CD4-positive, alpha-beta T cell treated with Interleukin-15 for 4 hours (primary cell): ENCODE measurements at places on chromosomes 13 and 19.
A peak's percentile ranks its signal among the peaks of the same experiment; 100 is the strongest.

DNA sequence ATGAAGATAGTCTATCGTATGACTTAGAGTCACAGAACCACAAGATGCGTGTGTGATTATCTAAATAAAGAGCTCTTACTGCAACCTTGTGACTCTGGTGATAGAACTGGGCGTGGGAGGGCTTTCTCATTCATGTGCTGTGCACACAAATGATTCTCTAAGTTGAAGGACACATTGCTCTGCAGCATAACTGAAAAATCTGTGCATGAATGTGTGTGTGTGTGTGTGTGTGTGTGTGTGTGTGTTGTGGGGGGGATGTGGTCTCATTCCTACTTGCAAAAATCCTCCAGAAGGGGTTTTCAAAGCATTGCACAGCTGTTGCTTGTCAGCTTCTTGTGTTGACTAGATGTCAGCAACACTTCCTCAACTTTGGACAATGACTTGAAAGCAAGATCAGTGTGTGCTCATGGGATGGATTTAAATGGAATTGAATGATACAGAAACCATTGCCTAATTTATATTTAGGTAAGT is 22.4 kb downstream of the LRCH1 start:
- DNase-seq: no peak

DNA sequence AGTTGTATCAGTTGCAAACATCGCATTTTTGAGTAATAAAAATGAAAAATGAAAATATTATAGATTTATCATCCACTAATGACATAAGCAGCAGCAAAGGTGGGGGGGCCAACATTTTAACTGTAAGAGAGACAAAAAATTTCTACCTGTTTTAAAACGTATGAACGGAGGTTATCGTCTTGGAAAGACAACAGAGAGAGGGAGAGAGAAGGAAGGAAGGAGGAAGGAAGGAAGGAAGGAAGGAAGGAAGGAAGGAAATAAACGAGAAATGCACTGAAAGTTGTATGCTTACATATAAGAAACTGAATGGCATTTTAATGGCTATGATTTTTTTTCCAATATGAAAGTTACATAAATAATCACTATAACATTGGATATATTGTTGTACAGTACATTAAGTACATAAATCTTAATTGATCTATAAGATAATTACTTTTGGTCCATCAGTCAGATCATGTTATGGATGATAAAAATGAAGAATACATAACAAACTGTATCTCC is 862.8 kb upstream of the SLITRK1 start:
- no peak for DNase-seq

DNA sequence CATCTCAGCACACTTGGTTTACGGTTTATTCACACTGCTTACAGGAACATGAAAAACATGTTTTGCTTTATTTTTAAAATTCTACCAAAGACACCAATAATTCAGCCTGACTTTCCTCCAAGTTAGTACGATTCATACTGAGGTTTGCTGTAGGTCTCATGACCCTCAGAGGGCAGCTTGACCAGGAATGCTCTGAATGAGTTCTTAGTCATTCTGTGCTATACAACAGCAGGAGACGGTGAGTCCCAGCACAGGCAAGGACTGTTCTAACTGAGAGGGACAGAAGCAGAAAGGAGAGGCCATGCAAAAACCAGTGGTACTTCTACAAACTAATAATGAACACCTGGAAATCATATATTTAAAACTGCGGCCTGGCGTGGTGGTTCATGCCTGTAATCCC is 6.4 kb downstream of the GRTP1 start:
- DNase-seq: no peak

GRCh38 chr13:36685927-36686326 is 12.1 kb downstream of the SERTM1 start:
- no peak for DNase-seq

DNA sequence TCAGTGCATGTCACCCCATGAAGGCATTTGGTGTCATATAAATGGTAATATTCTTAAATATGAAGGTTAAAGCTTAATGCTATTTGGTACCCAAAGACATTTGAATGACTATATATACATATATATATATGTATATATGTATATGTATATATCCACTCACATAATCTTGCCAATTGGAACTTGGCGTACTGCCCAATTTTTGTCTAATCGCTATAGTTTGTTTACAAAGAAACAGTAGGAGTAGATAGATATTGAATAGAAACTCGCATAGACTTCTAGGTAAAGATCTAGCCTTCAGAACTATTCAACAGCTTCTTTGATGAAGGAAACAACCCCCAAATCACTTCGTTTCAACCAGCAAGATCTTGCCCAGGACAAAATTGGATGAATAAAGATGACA is 24.1 kb downstream of the KLF5 start:
- no peak for DNase-seq

DNA sequence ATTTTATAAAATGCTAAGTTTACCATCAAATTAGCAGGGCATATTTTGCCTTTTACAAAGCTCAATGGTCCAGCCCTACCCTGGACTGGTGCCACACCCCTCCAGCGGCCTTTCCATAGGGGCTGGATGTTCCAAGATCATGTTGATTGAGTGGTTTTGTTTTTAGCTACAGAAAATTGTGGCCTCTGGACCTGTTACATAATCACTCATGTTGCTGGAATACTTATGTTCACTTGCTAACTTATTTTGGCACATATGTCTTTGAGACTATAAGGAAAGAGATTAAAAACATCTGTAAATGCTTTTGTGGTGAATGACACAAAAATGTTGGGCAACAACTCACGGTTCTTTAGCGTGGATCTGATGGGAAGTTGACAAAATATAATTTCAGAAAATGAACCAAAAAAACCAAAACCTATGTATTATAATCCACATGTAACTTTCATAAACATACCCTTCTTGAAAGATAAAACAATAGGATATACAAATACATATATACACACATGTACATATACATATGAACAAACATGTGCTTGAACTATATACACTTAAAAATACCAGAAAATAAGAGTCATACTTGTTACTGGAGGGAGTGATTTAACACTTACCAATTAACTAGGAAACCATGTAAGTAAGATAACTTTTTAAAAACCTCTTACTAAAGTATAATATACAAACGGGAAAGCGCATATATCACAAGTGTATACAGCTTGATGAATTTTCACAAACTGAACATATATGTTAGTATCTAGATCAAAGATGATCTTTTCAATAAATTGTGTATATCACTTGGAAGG is 46.6 kb upstream of the SLC15A1 start:
- no peak for DNase-seq

GRCh38 chr13:34926508-34926907 is 15.6 kb upstream of the NBEA start:
- no peak for DNase-seq

- DNase-seq: no peak
Measured at GRCh38 chr13:82407321-82407720, 1475.0 kb downstream of the SLITRK1 start.

DNA sequence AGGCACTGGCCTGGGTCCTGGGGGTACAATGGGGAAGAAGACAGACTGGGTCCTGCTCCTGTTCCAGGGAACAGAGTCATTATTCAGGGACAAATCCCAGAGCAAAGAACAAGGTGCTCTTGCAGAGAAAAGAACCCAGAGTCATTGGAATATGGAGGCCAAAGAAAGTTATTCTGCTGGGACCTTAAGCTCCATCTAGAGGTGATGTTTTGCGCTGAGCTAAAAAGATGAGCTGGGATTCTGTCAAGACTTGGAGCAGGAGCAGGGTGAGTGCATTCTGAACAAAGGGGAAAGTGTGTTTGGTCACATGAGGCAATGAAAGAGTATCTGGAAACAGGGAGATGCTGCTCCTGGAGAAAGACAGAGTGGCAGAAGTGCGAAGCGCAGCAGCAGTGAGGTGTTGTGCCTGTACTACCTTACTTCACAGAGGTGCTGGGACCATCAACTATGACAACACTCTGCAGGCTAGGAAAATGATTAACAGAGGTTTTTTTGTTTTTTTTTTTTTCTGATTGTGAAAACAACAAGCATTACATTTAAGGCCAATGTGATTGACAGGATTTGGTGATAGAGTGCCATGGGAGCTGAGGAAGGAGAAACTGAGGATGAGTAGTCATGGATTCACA is 95.3 kb upstream of the TNFSF11 start:
- DNase-seq: peak; percentile 18

DNA sequence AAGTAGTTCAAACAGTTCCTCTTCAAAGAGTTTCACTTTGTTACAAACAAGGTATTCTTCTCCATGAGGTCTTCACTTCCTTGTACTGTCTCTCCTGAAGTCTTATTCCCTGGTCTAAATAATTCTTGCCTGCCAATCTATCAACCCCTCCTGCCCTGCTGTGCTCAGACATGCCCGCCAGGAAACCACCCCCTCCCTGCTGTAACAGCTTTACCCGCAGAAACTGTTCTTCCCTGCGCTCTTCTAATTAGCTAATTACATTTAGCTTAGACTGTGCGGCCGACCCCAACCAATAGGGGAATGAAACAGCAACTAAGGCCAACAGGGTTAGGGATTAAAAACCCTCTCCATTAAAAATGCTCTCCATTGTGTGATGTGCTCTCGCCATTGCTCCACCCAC is 46.7 kb downstream of the ZNF846 start:
- no peak for DNase-seq

DNA sequence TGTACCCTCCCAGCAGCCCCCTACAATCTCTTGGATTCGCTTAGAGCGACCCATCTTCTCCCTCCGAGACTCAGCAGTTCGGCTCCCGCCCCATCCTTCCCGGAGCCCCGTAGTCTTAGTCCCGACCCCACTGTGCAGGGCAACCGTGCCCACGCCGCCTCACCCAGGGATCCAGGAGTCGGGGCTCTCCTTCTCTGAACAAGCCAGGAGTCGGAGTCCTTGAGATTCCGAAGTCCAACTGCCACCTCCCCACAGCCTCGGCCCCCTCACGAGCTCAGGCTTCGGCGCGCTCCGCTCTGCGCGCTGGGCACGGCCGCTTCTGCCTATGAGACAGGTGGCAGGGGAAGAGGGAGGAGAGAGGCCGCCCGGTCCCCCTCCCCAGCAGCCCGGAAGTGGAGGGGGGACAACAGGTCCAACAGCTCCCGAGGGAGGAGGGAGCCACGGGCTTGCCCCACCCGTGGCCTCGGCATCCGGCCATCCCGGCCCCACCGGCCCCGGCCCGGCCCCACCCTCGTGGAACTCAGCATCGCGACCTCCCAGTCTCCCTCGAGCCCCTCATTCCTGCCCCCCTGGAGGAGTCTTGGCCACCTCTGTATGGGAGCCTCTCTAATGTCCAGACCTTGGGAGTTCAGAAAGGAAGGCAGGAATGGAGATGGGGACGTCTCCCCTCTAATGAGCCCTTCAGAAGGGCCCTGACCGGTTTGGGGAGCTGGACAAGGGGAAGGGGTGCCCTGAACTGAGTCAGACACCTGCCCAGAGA is at the start of gene PHLDB3:
TSS of gene PHLDB3 (minus strand) at position 321 of the 760 bp plus-strand sequence. CDS start 628 bp downstream, outside the sequence.
- peak; percentile 44 for DNase-seq

DNA sequence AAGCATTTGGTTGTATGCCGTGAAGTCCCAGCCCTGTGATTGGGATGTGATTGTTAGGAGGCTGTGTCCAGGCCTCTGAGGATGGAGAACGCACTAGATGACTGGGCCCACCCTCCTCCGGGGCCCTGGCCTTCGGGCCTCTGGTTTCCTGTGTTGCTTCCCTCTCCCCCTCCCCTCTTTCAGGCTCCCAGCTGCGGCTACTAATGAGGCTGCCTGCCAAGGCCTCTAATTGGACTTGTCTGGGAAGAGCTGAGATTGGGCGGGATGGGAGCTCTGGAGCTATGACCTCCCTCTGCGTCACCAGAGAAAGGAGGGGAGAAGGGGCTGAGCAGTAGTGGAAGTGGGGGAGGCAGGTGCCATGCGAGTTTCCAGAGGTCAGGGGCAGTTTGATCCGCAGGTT is 9.9 kb downstream of the PTH2 start:
- DNase-seq: no peak
